Stimulated activated CD8-positive, alpha-beta memory T cell treated with anti-CD3 and anti-CD28 coated beads, Interleukin-7, amount 100 ng/mL, for 1 hour (primary cell): ENCODE measurements at places on chromosomes 3 and 15.

GRCh38 chr15:78212546-78213424, 21.6 kb downstream of the ACSBG1 start:
- DNase-seq: no peak

DNA sequence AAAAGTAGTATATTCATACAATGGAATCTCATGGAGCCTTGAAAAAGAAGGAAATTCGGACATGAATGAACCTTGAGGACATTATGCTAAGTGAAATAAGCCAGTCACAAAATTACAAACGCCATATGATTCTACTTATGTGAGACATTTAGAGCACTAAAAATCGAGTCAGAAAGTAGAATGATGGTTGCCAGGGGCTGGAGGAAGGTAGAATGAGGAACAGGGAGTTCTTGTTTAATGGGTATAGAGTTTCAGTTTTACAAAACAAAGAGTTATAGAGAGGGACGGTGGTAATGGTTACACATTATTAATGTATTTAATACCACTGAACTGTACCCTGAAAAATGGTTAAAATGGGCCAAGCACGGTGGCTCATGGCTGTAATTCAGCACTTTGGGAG, 19.5 kb downstream of the UBXN7 start:
- DNase-seq: no peak

- no peak for DNase-seq
Measured at GRCh38 chr3:152508705-152509104, 240.0 kb downstream of the MBNL1 start.

- no peak for DNase-seq
Measured at GRCh38 chr15:91765660-91766059, 87.8 kb upstream of the SLCO3A1 start.

- DNase-seq: no peak
Measured at GRCh38 chr15:51022206-51022605, 72.5 kb downstream of the TNFAIP8L3 start.

DNA sequence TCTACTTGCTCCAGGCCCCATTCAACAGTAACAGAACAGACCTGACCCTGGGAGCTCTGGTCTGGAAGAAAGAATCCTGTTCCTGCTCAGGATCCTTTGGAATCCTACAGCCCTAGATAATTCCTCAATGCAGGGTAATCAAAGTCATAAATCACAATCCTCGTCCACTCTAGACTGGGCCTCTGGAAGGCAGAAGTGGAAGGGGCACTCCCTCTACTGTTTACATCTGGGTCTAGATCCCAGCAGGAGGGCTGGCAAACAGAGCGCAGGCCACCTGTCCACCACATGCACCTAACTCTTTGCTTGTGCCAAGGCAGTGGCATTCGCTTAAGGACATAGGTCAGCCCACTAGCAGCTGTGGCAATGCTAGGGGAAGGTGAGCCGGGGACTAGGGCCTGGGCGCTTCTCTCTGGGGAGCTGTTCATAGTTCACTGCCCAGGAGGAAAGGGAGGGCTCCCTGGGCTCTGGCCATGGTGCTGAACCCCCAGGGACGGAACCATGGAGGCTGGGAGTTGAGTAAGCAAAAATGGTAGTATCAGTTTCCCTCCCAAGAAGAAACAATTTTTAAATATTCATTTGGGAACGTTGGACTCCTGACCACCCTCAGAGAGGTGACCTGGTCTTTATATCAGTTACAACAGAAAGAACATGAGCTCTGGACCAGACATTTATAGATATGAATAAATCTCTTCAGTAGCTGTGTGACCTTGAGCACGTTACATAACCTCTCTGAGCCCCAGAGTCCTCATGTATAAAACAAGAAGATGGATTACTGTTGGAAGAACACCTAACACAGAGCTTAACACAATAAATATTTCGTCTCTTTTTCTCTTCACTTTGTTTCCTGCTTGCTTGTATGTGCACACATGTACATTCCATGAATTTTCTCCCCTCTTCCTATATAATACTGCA, 90.2 kb downstream of the NTRK3 start:
- DNase-seq: no peak

DNA sequence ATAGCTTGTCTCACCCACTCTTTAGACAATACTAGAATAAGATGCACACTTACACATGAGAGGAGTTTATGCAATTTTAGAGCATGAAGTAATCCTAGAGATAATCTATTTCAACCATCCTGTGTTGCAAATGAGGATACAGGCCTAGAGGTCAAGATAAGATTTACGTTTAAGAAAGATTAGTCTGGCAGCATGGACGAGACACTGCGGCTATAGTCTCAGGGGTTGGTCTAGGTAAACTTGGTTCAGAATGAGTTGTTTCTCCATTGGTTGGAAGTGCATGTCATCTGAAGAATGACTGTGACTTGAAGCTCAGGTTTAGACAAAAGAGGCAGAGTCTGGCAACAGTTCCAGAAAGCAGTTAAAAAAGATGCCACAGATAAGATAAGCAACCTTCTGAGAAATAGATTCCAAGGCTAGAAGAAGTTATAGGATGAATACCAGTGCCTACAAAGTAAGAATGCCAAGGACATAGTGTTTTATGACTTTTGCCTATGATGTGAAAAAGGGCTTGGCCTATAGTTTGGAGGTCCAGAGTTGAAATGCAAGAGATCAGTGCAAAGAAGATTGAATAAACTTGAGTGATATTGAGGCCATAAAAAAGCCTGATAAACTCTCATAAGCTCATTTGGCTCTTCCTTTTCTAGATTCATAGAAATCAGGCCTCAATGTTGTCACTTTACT, 631.0 kb downstream of the SQOR start:
- no peak for DNase-seq

GRCh38 chr3:47899495-47900108, 96.7 kb downstream of the DHX30 start:
- no peak for DNase-seq

DNA sequence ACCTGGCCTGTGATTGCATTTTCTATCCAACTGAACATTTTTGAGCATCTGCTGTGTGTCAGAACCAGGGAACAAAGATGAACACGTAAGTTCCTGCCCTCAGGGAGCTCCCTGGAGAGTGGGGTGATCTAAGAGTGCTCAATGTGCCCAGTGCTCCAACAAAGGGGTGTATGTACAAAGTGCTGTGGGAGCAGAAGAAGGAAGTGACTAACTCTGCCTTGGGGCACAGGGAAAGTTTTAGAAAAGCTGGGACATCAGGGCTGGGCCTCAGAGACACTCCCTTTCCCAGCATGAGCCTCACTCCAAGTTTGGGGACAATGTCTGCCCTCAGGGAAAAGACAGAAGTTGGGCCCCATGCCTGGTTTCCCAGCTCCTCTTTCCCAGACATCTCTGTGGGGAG, 27.6 kb upstream of the BNC1 start:
- no peak for DNase-seq

DNA sequence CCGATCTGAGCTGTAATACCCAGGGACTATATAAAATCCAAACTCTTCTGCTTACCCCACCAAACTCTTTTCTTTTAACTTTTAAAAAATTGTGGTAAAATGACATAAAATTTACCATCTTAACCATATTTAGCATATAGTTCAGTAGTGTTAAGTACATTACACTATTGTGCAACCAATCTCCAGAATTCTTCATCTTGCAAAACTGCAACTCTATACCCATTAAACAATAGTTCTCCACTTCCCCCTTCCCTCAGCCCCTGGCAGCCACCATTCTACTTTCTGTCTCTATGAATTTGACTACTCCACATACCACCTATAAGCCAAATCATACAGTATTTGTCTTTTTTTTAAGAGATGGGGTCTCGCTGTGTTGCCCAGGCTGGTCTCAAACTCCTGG, 38.7 kb downstream of the SENP8 start:
- DNase-seq: no peak

GRCh38 chr3:149252272-149252671, 30.6 kb upstream of the CP start:
- DNase-seq: no peak

- no peak for DNase-seq
Measured at GRCh38 chr3:9422712-9423424, 25.5 kb downstream of the SETD5 start.

GRCh38 chr15:83613714-83614113, 40.2 kb upstream of the ADAMTSL3 start:
- DNase-seq: no peak

GRCh38 chr3:7982126-7982525, 519.5 kb upstream of the LMCD1 start:
- DNase-seq: no peak

DNA sequence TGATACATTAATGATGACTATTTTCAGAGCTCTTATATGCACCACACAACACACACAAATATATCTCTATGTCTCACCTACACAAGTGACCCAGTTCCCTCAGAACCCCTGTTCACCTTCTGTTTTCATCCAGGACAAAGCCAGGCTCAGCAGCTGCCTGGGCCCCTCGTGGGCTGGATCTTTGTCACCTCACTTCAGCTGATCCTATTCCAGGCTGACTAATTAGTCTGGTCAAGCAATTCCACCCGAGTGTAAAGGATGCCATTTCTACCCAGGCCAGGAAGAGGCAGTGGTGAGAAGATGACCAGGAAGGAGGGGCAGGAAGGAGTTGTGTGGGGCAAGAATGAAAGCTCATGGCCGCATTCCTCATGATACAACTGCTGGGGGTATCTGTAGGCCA, 62.3 kb downstream of the DHX30 start:
- DNase-seq: no peak
